Posterior cingulate gyrus (tissue), 11 donors: ENCODE measurements at places on chromosomes 7 and 10.
A peak's percentile ranks its signal among the peaks of the same experiment; 100 is the strongest.

GRCh38 chr7:102044984-102045673 is 227.7 kb downstream of the CUX1 start:
- DNase-seq: peak; percentile 89

DNA sequence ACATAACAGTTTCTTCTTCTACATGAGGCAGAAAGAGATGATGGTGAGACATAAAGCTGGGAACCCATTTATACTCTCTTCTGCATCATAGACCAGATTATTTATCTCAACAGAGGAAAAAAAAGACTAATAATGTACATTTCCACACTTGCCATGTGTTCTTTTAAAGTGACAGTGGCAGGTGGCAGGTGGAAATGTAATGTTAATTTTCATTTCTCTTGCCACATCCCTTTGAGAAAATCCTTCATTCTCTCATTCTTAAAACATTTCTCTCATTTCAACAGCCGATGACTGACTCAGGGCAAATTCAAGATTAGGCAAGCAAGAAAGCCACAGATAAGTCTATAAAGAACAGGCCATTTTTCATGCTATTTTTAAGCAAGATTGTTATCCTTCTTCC is 635.6 kb upstream of the SORCS1 start:
- DNase-seq: no peak

GRCh38 chr7:123635551-123636359 is 19.9 kb upstream of the LMOD2 start:
- no peak for DNase-seq

DNA sequence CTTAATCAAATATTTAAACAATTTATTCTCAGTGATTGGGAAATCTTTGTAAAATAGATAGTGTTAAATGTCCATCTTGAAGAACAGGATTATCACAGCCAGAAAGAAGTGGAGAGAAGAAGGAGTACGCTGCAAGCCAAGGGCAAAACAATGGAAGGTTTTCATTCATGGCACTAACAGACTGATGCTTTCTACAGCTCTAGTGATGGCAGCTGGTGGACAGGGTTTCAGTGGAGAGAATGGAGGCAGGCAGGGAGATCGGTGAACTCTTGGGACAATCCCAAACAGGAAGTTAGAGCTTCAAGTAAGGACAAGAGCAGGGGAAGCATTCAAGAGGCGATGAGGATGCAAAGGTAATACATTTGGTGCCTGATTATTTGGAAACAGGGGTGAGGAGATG is 207.0 kb downstream of the JAZF1 start:
- DNase-seq: no peak

DNA sequence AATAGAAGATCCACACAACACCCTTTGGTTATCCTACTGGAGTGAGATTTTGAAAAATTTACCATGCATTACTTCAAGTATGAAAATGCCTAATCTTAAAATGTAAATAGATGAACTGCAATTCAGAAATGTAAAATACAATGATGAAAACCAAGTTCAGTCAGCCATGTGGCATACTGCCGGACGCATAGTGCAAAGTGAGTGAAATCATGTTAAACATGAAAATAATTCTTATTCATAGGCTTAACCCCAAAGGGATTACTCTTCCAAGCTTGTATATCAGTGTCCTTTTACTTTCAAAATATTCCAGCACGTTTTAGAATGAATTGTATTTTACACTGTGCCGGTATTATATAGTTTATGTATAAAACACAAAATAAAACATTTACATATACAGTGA is 99.8 kb downstream of the THSD7A start:
- DNase-seq: no peak

DNA sequence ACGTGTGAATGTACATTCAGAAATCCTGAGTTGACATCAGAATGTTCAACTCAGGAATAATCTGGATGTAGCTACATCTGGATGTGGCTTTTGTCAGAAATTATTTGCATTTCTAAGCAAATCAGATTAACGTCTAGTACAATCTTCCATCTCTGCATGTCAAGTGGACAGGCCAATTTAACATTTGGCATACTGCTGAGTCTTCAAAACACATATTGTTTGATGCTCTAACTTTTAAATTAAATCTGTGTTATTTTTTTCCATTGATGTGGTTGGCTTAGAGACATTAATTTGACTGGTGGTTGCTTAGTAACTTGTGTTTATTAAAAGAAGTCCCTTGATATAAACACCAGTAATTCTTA is 3.4 kb downstream of the STAMBPL1 start:
- DNase-seq: no peak

DNA sequence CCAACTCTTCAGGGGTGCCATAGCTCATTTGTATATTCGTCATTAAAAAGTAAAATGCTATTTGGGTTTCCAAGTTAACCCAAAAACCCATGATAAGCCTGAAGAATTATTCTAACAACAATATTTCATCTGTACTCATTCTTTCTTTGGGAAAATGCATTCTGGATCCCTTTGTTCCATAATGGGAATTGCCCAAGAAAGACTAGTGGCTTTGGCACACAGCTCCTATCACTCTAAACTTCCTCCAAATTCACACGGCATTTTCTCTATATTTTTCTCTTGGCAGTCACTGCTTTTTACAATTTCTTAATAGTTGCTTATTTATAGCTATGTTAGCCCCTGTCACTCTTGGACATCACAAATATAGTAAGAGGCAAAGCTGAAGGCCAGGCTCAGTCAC is 29.1 kb downstream of the CHCHD3 start:
- DNase-seq: no peak

DNA sequence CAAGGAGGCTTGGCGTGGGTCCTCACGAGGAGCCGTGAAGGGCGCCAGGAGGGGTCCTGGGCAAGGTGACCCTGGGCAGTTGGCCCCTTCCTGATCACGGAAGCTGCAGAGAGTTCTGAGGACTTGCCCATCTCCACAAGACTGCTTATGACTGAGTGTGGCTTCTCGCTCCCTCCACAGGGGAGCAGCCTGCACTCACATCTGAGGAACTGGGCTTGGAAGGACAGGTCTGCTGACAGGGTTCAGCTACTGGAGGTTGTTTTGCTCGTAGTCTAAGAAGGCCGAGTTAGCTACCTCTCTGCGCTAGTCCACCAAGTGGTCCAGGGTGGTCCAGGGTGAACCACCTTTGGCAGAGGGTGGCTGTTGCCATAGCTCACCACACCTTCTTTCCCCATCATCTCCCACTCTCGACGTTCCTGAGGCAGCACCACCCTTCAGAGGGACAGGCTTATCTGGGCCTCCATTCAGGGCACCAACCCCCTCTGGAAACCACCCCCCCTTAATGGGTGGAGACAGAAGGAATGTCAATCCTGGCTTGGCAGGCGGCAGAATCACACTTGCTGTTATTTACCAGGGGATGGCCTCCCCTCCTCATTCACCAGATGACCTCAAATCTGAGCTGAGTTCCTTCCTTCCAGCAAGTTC is 38.2 kb downstream of the FAM53B start:
- DNase-seq: no peak

DNA sequence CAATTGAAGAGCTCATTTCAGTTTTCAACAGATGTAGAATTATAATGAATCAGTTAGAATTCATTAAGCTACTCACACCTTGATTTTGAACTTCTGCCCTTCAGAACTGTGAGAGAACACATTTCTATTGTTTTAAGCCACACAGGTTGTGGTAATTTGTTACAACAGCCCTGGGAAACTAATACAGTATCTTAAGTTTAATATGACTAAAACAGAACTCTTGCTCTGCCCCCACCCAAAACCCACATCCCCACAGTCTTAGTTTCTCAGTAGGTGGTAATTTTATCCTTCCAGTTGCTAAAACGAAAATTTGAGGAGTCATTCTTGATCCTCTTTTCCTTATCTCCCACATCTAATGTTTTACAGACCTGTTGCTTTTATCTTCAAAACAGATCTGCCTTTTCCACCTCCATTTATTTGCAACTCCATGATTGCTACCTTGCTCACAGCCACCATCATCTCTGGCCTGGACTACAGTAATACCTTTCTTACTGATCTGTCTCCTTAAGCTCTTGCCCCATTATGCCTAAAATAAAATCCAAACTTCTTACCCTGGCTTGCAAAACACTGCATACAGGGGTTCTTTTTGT is 72.8 kb upstream of the NXPH1 start:
- DNase-seq: no peak

GRCh38 chr7:46784732-46785131 is 797.2 kb downstream of the TNS3 start:
- no peak for DNase-seq

GRCh38 chr7:79410345-79410744 is 43.1 kb downstream of the MAGI2 start:
- DNase-seq: no peak

GRCh38 chr7:26135551-26135950 is 16.4 kb upstream of the NFE2L3 start:
- DNase-seq: no peak

DNA sequence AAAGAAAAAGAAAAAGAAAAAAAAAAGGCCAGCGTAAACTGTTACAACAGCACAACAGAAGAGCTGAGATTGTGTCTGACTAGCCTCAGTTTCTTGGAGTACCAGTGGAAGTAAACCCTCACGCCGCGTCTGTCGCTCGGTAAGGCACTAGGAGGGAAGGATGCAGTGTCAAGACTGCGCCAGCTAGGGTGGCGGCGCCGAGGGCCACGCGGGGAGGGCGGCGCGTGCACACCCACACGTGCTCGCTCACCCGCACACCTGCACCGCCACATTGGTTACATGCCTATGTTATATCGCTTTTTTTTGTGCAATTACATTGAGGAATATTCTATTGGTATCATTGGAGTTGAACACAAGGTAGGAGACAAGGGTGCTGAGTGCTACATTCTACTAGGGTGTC is 48.2 kb downstream of the CLEC2L start:
- DNase-seq: no peak

DNA sequence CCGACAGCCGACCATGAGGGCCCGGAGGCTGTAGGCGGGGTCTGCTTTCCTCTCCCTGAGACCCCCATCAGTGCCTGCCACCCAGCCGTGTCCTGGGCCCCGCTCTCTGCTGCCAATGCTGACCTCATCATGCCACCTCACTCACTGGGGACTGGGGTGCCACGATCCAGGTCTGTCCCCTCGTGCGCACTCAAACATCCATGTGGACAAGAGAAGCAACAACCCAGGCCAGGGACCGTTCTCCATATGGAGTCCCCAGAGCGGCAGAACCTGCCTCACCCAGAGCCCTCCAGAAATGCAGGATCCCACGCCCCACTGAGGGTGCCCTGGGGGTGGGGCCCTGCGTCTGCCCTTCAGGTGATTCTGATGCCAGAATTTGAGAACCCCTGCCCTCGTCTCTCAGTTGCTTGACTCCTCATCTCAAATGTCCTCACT is 210.0 kb upstream of the PPP2R2D start:
- no peak for DNase-seq

DNA sequence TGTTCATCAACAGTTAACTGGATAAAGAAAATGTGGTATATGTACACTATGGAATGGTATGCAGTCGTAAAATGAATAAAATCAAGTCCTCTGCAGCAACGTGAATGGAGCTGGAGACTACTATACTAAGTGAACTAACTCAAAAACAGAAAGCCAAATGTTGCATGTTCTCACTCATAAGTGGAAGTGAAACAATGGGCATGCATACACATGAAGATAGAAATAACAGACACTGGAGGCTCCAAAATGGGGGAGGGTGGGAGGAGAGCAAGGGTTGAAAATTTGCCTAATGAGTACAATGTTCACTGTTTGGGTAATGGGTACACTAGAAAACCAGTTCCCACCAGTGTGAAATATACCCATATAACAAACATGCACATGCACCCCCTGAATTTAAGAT is 179.5 kb downstream of the ZWINT start:
- no peak for DNase-seq

GRCh38 chr7:26329520-26330255 is 38.0 kb downstream of the SNX10 start:
- no peak for DNase-seq

DNA sequence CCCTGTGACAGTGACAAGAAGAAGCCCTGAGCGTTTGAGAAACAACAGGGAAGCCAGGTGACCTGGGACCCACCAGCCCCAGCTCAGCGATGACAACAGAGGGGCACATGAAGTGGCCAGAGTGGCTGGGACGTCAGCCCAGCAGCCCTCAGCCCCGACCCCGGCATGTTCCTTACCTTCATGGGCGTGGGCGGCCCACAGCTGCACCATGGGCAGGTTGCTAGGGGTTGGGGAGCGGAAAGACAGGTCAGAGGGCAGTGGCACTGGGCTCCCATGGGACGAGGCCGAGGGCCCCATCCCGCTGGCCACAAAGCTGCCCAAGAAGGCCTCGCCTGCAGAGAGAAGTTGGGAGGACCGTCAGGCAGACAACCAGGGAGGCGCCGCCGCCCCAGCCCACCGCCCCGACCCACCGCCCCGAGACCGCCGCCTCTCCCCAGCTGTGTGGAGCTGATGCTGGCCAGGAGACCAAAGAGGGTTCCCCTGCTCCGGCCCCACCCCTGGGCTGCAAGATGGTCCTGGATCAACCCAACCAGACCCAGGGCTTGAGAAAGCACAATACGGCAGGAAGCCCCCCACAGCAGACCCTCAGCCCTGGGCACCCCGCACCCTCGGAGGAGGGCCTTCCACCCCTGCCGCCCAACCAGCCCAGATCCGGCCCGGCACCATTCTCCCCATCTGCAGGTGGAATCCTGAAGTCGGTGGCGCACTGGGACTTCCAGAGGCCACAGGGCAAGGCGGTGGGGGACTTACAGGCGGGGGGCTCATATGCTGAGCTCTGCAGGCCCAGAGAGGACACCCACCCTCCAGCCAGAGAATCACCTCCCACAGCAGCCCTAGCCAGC is 29.1 kb downstream of the TNRC18 start:
- no peak for DNase-seq

- DNase-seq: no peak
Measured at GRCh38 chr7:118080947-118081346, 103.0 kb upstream of the LSM8 start.

DNA sequence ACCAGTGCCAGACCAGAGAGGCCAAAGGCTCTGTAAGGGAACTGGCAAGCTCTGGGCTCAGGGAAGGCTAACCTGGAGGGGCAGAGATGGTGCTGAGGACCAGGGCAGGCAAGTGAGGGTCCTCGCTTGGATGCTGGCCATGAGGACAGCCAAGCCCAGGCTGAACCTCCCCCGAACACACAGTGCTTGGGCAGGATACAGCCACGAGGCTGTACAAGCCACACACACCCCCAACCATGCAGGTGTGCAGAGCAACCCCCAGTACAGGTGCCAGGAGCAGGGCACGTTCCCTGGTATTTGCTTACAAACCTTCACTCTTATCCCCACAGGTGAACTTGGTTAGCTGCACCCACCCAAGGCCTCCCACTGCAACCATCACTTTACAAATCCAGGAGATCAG is 185.7 kb downstream of the GRID1 start:
- no peak for DNase-seq

DNA sequence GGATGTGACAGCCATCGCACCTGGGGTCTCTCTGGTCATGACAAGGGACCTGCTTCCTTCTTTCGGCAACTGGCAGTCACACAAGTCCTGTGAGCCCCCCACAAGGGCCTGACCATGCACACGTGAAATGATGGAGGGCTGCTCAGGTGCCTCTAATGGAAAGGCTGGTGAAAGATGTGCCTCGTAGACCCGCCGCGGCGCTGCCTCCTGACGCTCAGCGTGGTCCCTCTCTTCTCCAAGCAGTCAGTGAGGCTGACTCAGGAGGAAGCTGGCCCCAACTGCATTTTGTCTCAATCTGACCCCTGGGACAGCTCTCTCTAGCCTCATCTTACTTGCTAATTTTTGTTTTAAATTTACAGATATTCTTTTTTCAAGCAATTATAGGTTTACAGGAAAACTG is 100.9 kb downstream of the MAD1L1 start:
- no peak for DNase-seq

GRCh38 chr10:6038071-6038631 is 24.0 kb downstream of the IL2RA start:
- no peak for DNase-seq

GRCh38 chr7:152462995-152463708 is 27.3 kb upstream of the KMT2C start:
- no peak for DNase-seq
